ENCODE measurements at places on chromosomes 12 and 14.

- no peak for DNase-seq
These were observed 360.4 kb upstream of the FOXG1 start for GRCh38 chr14:28406196-28406595.

DNA sequence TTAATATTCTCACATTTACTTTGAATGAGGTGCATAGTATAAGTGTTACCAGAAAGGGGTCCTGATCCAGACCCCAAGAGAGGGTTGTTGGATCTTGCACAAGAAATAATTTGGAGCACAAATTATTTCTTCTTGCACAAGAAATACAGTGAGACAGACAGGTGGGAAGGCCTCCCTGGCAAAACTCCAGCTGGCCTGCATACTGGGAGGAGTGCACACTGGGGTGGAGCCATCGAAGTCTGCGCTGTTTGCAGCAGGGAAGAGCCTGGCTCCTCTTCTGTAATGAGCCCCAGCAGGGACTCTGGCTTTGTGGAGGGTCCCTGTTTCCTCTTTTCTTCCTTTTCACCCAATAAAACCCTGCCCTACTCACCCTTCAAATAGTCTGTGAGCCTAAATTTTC, 141.6 kb downstream of the GLT1D1 start:
- DNase-seq: no peak

DNA sequence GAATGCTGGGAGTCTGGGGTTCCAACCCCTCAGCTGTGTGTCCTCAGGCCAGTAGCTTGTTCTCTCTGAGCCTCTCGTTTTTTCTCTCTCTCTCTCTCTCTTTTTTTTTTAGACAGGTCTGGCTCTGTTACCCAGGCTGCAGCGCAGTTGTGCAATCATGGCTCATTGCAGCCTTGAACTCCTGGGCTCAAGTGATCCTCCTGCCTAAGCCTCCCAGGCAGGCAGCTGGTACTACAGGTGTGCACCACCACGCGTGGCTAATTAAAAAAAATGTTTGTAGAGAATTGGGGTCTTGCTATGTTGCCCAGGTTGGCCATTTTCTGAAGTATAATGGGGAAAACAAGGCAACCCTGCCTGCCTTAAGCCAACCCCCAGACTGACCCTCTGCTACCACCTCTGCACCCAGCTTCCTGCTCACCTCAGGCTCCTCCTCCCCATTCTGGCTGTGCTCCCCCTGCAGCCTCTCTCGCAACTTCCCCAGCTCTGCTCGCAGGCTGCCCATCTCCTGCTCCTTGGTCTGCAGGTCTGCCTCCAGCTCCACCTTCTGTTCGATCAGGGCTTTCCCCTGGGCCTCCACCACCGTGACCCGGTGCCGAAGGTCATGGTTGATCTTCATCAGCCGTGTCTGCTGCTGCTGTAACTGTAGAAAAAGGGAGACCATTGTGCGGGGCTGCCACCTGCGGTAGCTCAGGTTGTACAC, 35.2 kb downstream of the RILPL1 start:
- DNase-seq: no peak

DNA sequence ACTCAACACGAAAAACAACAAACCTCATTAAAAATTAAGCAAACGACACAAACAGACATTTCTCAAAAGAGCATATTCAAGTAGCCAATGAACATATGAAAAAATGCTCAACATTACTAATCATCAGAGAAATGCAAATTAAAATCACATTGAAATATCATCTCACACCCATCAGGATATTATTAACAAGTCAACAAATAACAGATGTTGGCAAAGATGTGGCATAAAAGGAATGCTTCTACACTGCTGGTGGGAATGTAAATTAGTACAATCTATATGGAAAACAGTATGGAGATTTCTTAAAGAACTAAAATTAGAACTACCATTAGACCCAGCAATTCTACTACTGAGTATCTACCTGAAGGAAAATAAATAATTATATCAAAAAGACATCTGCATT, 182.2 kb downstream of the KITLG start:
- DNase-seq: no peak

- DNase-seq: no peak
These were observed 177.9 kb upstream of the PRICKLE1 start for GRCh38 chr12:42767326-42767954.

DNA sequence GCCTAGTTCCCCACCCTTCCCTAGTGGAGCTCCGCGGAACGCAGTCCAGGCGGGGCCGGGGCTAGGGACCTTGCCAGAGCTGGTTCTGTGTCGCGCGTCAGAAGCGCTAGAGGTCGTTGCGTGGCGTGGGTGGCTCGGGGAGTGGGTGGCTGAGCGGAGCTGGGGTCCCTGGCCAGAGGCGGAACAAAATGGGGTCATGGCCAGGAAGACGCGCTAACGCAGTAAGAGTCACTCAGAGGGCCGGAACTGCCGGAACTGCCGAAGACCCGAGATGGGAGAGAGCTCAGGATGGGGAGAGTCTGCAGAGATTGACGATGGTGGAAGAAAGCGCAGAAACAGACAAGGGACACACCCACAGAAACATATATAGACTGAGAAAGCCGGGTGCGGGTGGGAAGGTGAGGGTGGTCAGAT, 4.8 kb downstream of the DGKA start:
- peak; percentile 51 for DNase-seq

GRCh38 chr14:32251530-32251929, 48.5 kb upstream of the RNU6-8 start:
- no peak for DNase-seq

DNA sequence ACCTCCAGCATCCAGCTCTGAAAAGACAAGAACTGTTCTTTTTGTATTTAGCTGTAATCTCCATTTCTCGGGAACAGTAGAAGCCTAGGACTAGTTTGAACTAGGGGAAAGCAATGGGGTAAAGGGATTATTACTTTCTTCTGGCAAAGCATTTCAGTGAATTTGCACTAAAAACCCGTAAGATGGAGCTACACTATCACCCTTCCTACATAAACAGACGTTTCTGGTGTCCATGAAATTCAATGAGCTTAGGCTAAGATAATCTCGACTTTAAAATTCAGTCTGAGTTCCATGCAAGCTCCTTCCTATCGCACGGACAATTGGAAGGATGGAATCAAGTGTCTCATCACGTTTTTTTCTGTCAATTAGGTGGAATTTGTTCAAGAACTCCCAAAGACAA, 24.0 kb downstream of the ACSM4 start:
- DNase-seq: no peak

DNA sequence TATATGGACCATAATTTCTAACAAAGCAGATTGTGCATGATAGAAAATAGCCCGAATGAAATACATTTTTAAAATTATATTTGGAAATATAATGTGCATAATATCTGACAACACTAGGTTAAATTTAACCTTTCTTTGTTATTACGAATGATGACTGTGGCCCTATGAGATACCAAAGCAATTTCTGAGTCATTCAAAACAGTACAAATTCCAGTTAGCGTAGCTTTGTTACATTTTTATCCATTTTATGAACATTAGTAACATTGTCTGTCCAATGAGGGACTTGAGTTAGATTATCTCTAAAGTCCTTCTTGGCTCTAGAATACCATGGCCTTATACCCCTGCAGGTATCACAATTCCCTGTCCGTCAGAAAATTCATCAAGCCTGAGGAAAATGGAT, 39.0 kb upstream of the REP15 start:
- DNase-seq: no peak

GRCh38 chr12:46832130-46832704, 6.4 kb upstream of the SLC38A4 start:
- DNase-seq: no peak

GRCh38 chr12:116631619-116632018, 72.4 kb downstream of the MAP1LC3B2 start:
- no peak for DNase-seq

GRCh38 chr12:3597526-3598210, 106.7 kb downstream of the PRMT8 start:
- no peak for DNase-seq

DNA sequence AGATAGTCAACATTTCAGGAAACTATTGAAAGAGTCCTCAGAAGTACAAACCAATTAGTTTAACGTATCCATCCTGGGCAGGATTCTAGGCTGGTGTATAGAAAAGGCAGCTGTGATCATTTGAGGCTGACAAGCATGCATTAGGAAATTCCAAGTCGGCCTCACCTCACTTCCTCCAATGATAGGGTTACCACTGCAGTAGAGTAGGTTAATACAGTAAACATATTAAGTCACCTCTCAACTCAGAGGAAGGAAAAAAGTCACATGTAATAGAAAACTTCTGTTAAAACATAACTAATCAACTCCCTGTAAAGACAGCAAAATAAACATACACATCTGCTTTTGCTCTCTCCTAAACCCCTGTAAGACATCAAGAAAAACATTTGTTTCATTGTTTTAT, 33.5 kb downstream of the MED13L start:
- peak; percentile 21 for DNase-seq

GRCh38 chr12:7131502-7131866, 1.3 kb downstream of the CLSTN3 start:
- no peak for DNase-seq

GRCh38 chr14:72613231-72613974, 280.5 kb downstream of the DPF3 start:
- no peak for DNase-seq

- DNase-seq: no peak
These were observed 128.6 kb upstream of the FLRT2 start for GRCh38 chr14:85401384-85401783.

GRCh38 chr12:102021540-102022246, 40.1 kb downstream of the WASHC3 start:
- no peak for DNase-seq

DNA sequence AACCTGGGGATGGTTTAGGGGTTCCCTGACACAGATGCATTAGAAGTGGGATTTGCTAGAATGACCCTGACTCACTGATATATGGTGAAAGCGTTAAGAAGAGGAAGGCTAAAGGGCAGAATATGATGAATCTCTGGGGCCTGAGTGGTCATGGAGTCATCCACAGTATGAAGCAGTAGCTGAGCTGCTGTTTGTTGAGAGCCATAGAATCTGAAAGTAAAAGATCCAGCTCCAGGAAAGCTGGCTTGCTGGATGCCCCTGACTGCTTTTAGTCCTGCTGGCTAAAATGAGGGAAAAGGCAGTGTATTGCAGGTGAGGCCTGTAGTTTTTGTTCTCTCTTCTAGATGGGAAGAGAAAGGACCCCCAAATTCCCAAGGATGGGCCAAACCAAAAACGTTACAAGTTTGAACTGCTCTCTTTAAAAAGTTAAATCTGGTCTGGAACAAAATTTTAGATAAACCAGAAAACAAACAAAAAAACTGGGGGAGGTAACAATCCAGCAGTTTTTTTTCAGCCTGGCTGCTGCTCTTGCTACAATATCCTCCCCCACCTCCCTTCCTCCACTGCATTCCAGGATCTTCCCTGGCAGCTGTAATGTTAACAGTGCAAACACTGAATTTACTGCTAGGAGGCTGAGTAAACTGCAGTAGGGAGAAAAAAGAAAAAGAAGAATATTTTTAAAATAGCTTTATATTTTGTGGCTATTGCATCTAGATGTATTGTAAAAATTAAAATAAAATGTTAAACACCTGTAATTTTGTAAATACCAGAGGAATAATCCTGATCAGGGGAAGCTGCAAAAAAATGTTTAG, 16.5 kb downstream of the SEL1L start:
- DNase-seq: no peak

DNA sequence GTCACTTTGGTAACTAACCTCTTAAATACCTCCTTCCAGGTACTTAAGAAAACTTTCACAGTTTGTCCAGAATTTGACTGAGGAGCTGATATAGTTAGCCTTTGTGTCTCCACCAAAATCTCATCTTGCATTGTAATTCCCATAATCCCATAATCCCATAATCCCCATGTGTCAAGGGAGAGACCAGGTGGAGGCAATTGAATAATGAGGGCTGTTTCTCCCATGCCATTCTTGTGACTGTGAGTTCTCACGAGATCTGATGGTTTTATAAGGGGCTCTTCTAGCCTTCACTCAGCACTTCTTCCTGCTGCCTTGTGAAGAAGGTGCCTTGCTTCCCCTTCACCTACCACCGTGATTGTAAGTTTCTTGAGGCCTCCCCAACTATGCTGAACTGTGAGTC, 7.8 kb upstream of the NOVA1 start:
- DNase-seq: no peak

DNA sequence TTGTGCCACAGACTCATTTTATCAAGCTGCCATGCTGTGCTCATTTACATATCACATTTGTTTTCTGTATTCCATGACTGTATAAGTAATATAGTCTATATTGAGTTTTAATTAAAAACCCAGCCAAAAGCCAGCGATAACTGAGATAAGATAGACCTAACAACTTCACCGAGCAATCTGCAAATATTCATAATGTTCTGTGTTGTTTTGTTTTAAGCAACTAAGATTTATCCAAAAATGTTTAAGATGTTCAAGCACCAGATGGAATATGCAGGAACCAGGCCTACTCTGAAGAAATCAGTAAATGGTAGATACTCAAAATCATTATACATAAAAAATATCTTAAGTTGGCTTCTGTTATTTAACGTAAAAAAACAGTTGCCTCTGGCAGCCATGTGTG, 295.3 kb downstream of the ITPR2 start:
- DNase-seq: no peak

DNA sequence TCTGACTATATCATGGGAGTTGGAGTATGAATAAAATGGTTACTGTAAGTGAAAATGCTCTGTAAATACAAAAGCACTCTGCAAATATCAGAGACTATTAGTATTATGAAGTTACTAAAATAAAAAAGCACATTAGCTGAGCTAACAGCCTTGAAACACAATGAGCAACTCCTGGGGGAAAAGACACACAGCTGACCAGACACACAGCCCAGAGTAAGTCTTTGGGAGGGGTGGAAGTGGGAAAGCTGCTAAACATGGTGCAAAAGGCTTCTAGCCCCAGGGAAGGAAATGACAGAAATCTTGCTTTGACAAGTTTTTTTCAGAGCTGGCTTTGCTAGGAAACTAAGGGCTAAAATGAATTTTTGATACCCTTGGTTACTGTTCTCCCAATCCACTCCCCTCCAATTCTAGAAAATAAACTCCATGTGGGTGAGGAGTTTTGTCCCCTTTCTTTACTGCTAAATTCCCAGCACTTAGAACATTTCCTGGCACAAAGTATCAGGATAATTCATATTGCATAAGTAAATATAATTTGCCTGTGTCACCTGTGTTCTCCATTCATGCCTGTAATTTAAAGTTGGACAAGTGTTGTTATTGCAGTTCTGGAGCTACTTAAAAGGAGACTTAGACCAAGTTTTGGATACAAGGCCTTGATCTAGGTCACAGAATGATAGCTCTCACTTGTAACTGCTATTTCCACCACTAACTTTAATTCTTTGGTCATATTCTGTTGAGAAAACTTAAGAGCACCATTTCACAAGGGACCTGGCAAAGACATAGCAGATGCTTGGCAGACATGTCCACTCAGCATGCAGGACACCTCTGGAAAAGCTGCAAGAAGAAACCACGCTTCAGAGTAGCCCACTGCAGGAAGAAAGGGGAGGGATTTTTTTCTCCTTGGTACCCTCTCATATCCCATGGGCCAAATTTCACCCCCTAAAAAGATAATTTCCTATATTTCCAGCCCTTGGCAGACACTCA, 19.0 kb upstream of the RAB3IP start:
- DNase-seq: no peak
